Suppressor macrophage treated with lipopolysaccharide for 4 hours (primary cell): ENCODE measurements at places on chromosomes 16 and 17.

DNA sequence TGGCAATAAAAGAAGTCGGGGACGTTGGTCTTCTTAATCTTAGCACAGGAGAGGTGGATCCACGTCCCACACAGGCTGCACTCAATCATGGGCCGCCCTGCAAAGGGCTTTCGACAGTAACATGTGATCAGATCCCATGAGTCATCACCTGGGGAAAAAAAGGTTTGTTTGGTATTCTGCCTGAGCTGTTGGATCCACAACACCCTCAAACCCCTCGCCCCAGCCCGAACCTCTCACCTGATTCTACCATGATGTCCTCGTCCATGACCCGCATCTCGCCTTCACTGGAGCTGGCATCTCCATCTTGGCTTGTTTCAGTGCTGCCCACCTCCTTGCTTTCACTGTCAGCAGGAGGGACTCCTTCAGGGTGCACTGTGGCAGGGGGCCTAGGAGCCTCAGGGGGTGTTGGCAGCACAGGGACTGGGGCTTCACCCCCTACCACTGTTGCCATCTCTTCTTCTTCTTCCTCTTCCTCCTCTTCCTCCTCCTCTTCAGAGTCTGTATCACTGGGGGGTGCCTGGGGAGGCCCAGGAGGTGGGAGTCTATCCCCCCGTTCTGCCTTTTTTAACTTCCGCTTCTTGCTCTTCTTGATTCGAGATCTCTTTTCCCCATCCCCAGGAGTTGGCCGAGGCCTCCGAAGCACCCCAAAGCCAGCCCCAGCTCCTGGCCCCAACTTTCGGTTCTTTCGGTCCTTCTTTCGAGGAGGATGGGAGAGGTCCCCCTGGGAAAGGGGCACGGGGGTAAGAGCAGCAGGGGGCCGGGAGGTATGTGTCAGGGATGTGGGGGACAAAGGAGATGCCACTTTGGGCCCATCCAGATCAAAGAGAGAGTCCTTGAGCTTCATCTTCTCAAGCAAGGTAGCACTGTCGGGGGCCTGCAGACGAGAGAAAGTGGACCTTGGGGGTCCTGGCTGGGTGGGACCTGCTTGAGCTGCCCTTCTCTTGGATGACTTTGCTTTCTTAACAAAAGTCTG lies 1.7 kb upstream of the DVL2 start:
- DNase-seq: no peak

GRCh38 chr17:28379814-28380801 lies 8.6 kb downstream of the SARM1 start:
- DNase-seq: peak; percentile 61

GRCh38 chr16:83137326-83137781 lies 510.6 kb downstream of the CDH13 start:
- peak; percentile 9 for DNase-seq

GRCh38 chr17:7039832-7040231 lies 4.0 kb downstream of the SLC16A13 start:
- no peak for DNase-seq

DNA sequence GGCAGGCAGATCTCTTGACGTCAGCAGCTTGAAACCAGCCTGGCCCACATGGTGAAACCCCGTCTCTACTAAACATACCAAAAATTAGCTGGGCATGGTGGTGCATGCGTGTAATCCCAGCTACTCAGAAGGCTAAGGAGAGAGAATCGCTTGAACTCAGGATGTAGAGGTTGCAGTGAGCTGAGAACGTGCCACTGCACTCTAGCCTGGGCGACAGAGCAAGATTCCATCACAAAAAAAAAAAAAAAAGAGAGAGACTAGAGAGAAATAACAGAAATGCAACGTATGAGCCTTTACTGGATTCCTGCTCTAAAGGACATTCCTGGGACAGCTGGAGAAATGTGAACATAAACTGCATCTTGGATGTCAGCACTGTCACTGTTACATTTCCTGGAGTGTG lies 10.8 kb downstream of the IFT140 start:
- no peak for DNase-seq

DNA sequence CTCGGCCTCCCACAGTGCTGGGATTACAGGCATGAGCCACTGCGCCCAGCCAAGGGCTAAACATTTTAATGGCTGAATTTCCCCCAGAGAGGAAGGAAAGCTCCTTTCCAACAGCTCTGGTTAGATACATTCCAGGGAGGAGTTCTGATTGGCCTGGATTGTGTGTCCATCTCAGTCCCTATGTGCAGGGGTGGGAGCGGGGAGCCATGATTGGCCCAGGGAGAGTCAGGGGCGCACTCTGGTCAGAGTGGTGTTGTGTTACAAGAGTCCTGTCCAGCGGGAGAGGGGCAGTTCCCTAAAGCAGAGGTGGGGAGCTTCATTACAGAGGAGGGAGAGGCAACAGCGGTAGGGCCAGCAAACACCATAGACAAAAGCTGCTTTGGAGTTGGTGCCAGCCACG lies 75.0 kb downstream of the RAP1GAP2 start:
- DNase-seq: no peak

GRCh38 chr17:7857713-7858521 lies at the start of gene CYB5D1:
Gene CYB5D1 (plus strand): TSS chr17:7858003. CDS start chr17:7858135, 132 bp downstream.
- DNase-seq: peak; percentile 93

DNA sequence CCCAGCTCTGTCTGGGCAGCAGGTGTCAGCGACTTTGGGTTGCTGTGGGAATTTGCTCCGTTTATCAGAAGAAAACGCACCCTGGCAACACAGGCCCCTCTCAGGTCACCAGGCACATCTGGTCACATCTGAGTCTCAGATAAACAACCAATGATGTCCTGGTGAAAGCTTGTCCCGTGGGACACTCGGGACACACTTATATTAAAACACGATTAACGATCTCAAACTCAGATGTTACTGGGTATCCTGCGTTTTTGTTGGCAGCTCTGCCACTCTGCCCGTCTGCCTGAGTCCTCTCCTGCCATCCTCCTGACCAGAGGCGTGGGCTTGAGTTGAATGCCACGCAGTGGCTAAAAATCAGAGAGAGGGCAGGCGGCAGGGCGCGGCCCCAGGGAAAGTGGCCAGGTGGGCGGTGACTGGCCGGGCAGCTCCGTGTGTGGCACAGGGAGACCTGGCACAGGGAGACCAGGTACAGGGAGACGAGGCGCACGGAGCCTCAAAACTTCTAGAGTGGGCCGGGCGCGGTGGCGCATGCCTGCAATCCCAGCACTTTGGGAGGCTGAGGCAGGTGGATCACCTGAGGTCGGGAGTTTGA lies 2.1 kb downstream of the SECTM1 start:
- DNase-seq: no peak

GRCh38 chr17:16293931-16294330 lies 59.3 kb downstream of the CENPV start:
- no peak for DNase-seq

GRCh38 chr16:21276090-21276489 lies 2.0 kb downstream of the CRYM start:
- no peak for DNase-seq

- no peak for DNase-seq
These were observed 58.7 kb downstream of the ANKRD11 start for GRCh38 chr16:89431630-89432029.

- DNase-seq: no peak
These were observed 128.4 kb downstream of the HAPSTR1 start for GRCh38 chr16:9219813-9220212.

DNA sequence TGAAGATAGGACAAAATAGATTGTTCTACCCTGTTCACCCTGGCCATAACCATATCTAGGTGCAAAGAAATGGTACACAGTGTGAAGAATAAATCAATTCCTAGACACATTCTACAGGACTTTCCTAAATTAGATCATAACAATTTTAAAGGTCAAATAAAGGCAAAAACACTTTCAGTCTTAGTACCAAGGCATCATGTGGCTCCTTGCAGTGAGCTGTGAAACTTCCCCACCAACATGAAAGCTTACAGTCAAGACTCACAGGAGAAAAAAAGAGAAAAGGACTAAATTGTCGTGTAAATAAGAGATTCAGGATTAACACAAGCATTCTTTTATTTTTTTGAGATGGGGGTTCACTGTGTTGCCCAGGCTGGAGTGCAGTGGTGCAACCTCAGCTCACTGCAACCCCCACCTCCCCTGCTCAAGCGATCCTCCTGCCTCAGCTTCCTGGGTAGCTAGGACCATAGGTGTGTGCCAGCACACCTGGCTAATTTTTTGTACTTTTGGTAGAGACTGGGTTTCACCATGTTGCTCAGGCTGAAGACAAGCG lies 14.2 kb downstream of the NSMCE1 start:
- peak; percentile 88 for DNase-seq

- DNase-seq: no peak
These were observed 3.9 kb upstream of the TPPP3 start for GRCh38 chr16:67397036-67397801.

DNA sequence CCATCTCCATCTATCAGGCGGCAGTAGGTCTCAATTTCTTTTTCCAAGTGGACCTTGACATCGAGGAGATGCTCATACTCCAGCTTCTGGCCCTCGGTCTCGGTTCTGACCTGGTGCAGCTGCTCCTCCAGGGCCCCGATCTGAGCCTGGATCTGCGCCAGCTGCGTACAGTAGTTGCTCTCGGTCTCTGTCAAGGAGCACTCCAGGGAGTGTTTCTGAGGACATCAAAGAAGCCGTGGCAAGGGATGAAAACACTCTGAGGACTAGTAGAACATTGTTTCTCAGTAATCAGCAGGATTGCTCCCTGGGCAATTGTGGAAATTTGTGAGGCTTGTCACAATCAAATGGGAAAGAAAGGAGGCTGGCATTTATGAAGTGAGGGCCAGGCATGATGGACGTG lies 5.9 kb downstream of the KRT28 start:
- DNase-seq: no peak

DNA sequence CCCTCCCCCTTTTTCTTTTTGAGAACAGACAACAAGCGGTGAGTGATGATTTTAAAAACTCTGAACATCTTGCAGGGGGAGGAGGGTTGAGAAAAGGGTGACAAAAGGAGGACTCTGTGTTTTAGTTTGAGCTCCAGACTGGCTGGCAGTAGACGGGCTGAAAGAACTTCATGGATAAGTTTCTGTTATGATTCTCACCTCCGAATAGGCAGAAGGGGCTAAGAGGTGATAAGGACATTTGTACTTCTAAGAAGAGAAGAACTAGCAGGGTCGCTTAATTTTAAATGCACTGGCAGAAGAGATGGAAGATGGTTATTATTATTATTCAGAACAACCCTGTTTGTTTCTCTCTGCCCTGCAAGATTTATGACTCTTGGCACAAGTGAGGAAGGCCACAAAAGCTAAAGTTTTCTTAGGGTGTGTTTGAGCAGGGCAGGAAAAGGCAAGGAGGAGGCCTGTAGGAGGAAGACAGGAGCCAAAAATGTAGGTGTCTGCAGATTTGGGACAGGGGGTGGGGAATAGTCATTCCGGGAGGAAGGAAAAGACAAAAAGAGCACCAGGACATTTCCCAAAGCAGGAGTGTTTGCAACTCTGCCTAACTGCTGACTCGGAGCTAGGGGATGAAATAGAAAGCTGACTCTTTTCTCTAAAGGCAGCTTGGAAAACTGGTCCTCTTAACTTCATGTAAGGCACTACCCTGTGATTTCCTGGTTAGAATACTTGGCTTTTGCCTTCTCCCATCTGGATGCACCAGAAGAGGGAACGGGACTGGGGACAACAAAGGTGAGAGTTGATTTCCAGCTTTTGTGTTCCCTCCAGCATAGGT lies 11.9 kb upstream of the HOXB2 start:
- no peak for DNase-seq

DNA sequence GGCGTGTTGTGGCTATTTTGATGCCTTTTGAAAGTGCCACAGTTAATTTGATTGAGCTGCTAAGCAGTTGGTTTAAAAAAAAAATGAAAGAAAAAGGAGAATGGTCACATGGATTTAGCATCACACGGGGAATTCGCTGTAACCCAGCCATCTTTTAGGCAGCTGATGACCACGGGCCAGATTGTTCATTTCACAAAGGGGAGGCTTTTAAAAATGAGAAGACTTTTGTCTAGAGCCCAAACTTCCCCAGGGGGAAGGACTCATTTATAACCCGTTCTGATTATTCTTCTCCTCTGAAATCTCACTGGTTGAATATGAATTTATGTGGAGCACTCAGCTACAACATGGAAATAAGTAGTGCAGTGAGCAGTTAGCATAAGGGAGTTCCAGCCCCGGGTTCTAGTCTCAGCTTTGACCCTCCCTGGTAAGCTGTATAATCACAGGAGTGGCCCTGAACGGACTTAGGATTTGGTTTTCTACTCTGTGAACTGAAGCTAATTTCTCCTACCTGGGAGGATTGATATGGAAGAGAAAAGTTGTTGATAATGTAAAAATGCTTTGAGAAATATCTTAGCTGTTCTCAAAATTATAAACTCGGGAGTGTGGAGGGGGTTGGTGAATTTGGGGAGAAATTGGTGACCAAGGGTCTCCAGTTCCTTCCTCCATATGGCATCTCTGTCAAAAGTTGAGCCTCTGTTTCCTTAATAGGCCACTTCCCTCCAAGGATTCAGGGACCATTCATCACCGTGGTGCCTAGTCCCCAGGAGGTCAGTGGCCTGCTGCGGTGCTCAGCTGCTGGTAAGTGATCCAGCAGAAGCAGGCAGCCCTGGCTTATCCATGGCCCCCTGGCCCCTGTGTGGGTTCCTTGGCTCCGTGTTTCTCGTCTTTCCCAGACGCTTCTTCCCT lies 76.4 kb upstream of the TBX2 start:
- no peak for DNase-seq

DNA sequence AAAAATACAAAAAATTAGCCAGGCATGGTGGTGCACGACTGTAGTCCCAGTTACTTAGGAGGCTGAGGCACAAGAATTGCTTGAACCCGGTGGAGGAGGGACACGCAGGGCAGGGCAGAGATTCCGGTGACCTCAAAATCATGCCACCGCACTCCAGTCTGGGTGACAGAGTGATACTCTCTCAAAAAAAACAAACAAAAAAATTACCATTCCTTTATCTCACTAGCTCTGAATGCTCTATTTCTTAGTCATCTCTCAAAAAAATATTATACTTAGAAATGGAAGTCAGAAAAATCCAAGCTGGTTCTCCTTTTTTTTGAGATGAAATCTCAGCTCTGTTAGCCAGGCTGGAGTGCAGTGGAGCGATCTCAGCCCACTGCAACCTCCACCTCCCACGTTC lies 40.8 kb downstream of the SPOP start:
- DNase-seq: peak; percentile 6

GRCh38 chr17:39062846-39063680 lies 88.4 kb downstream of the PLXDC1 start:
- no peak for DNase-seq

- DNase-seq: peak; percentile 88
These were observed 4.6 kb upstream of the TAF15 start for GRCh38 chr17:35804658-35805192.

- no peak for DNase-seq
These were observed 35.1 kb downstream of the SLC6A2 start for GRCh38 chr16:55690841-55691240.

GRCh38 chr17:65156185-65156834 lies 19.1 kb downstream of the RGS9 start:
- DNase-seq: no peak

- DNase-seq: no peak
These were observed 25.3 kb downstream of the CACNG1 start for GRCh38 chr17:67069603-67070136.

- no peak for DNase-seq
These were observed 162.5 kb downstream of the ZNF423 start for GRCh38 chr16:49693445-49693844.

DNA sequence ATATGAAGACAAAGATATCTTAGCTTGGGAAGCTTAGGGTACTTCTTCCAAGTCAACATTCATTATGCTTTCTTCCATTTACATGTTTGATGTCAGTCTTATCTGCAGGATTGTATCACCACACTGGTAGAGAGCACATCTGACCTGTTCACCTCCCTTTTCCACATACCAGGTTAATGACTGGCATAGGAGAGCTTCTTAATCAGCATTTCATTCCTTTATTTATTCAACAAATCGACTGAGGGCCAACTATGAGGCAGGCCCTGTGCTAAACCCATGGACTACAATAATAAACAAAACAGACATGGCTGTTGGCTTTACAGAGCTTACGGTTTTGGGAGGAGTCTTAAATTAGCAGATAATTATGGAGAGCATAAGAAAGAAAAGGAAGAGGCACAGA lies 378.1 kb upstream of the CDH11 start:
- no peak for DNase-seq
